ENCODE measurements at places on chromosomes 2 and 18. TPM values are rescaled to one million over a fixed set of nuclear protein-coding genes. Genes with fewer than 3 reads are reported as not detected.

RSAD2 gene
- 0.53 TPM for total RNA-seq

PLA2R1 gene
- total RNA-seq = 1.9 TPM

GPC1 gene
- total RNA-seq = 242 TPM

TBC1D8 gene
- total RNA-seq = 87.0 TPM

GAREM1 gene
- total RNA-seq = 4.3 TPM

MAPRE3 gene
- total RNA-seq = 9.8 TPM

SLC5A7 gene
- not detected for total RNA-seq

POTEJ gene
- total RNA-seq = not detected

TRABD2A gene
- 12.1 TPM for total RNA-seq

CYP1B1 gene
- 4.2 TPM for total RNA-seq

UPP2 gene
- not detected for total RNA-seq

SLC9A2 gene
- 2.8 TPM for total RNA-seq

INSIG2 gene
- 10.3 TPM for total RNA-seq

ITGB6 gene
- total RNA-seq = 0.58 TPM

UGT1A10 gene
- total RNA-seq = not detected

SEMA4C gene
- 17.8 TPM for total RNA-seq

ABCB11 gene
- total RNA-seq = not detected

IER3IP1 gene
- total RNA-seq = 27.9 TPM

POLR1A gene
- total RNA-seq = 20.3 TPM

ACAA2 gene
- total RNA-seq = 56.4 TPM

KCNF1 gene
- 47.2 TPM for total RNA-seq

MDH1B gene
- total RNA-seq = 1.9 TPM

RAPH1 gene
- total RNA-seq = 5.2 TPM

NEU4 gene
- total RNA-seq = 0.21 TPM

KLHL41 gene
- 0.50 TPM for total RNA-seq

COPS9 gene
- 287 TPM for total RNA-seq

MC5R gene
- not detected for total RNA-seq

CELF4 gene
- not detected for total RNA-seq

CRYGC gene
- not detected for total RNA-seq

SPEG gene
- 10.4 TPM for total RNA-seq

TEX44 gene
- total RNA-seq = not detected

CREG2 gene
- total RNA-seq = 9.8 TPM

UGT1A3 gene
- not detected for total RNA-seq

NOSTRIN gene
- total RNA-seq = 3.1 TPM

NRP2 gene
- 143 TPM for total RNA-seq

MRPL19 gene
- 65.1 TPM for total RNA-seq

SERPINB11 gene
- not detected for total RNA-seq

CTNNA2 gene
- total RNA-seq = 0.23 TPM

ARHGEF33 gene
- 0.02 TPM for total RNA-seq

RAB6D gene
- not detected for total RNA-seq

RAD51AP2 gene
- not detected for total RNA-seq

RIT2 gene
- not detected for total RNA-seq

DLX1 gene
- 3.2 TPM for total RNA-seq

VWA3B gene
- total RNA-seq = 0.33 TPM

COX7A2L gene
- total RNA-seq = 155 TPM

POTEC gene
- not detected for total RNA-seq

ANKRD29 gene
- total RNA-seq = 16.2 TPM

ACVR1C gene
- not detected for total RNA-seq

PDCD1 gene
- total RNA-seq = not detected

SERPINB13 gene
- total RNA-seq = not detected

HOXD9 gene
- 1.8 TPM for total RNA-seq

FBXO15 gene
- 0.75 TPM for total RNA-seq

CFAP53 gene
- 0.30 TPM for total RNA-seq

MEP1B gene
- not detected for total RNA-seq

RAPGEF4 gene
- 0.29 TPM for total RNA-seq

Measured in A549 treated with Mapracorat at 1 μM for 4 hours (cell line).